ENCODE measurements at places on chromosomes 7 and 10. TPM values are rescaled to one million over a fixed set of nuclear protein-coding genes. Genes with fewer than 3 reads are reported as not detected.

The OR2A42 gene
- 0.08 TPM for total RNA-seq

DNA sequence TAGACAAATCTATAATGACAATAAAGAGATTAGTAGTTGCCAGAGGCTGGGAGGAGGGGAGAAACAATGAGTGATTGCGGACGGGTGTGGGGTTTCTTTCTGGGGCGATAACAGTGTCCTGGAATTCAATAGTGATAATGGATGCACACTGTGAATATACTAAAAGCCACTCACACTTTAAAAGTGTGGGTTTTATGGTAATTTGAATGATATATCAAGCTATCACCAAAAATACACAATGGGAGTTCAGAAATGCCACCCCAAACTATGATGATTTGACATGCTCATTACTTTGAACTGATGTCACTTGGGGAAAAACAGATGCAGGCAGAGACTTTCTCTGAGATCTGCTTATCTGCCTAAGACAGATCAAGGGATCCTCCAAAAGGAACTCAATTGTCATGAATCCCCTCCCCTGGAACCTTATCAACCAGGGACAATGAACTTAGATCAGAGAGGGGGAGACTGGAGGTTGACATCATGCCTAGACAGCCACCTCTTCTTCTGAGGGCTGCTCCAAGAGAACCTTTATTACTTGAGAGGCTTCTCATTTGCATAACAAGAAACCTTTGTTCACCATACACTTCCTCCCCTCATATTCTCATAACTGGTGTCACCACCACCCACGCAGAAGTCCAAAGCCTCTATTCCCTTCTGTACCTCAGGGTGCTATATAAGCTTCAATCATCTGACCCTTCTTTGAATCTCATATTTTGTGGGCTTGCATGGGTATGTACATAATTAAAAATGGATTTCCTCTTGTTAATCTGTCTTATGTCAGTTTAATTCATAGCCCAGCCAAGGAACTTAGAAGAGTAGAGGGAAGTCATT, 14.8 kb upstream of the ZC3HAV1 start:
- H3K4me1 ChIP-seq, result no peaks in the 10 kb centered on the region
- H3K36me3 ChIP-seq, result no peaks in the 10 kb centered on the region
- H3K27ac ChIP-seq, result no peak overlapping the region
- H3K4me3 ChIP-seq, result no peak overlapping the region
- peaks cover 64% of the 10 kb centered on the region for H3K27me3 ChIP-seq

The SPDYE8 gene
- not detected for total RNA-seq

The ZNF467 gene
- 4.4 TPM for total RNA-seq

The SRPK2 gene
- total RNA-seq, result 69.5 TPM

DNA sequence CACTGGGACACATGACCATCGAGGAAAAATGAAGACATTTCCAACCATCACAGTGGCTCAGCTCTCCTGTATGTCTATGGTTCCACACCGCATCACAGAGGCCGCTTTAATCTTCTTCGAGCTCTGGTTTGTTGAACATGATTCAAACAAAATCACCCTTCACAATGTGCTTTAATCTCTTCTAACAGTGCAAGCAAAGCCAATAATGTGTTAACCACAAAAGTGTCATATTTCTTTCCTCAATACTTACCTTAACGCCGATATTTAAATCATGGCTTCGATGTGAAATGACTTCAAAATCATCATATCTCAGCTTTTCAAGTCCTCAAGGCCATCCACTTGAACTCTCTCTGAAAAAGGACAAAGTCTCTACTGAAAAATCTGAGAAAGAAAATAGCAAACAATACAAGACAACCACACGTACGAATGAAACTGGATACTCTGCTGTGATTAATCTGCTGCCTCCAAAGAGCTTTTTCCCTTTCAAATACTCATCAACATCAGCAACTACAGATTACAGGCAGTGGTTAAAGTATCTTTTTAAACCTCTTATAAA, 23.0 kb upstream of the SVIL start:
- H3K27me3 ChIP-seq, result no peaks in the 10 kb centered on the region
- no peak for DNase-seq
- peaks cover 56% of the 10 kb centered on the region for H3K4me1 ChIP-seq
- no peak overlapping the region for H3K4me3 ChIP-seq
- H3K36me3 ChIP-seq, result peaks cover 50% of the 10 kb centered on the region

DNA sequence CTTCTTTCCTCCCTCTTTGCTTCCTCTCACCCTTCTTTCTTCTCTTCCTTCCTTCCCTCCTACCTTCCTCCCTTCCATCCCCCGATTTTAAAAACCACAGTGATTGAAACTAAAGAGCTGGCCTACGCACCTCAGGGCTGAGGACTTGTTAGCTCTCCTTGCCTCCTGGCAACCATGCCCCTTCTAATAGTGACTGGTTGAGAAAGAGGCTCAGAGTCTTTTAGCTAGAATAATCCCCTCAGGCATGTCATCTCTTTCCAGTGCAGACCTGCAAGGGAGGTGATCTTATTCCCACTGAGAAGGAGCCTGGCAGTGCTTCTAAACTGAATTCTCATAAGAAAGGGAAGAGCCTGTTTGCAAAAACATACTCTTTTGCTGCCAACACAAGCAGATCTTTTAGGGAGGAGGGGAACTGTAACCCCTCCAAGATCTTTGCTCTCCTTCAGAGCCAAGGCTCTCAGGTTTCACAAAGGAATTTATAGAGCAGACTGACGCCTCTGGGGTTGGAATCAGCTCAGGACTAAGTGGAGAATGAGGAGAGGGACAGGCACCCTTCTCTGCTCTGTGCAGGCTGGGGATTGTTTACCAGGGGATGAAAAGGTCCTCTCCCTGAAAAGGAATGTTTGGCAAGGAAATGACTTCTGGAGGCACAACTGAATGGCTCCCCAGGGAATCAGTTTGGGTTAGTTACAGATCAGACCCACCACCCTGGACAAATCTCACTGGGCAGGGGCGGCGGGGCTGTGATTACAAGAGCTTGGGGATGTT, 9.4 kb upstream of the ANKRD1 start:
- no peak for DNase-seq
- peak overlapping the region; percentile 97 for H3K27ac ChIP-seq
- H3K36me3 ChIP-seq, result no peaks in the 10 kb centered on the region
- peaks cover 49% of the 10 kb centered on the region for H3K4me1 ChIP-seq
- peak overlapping the region; percentile 57 for H3K4me3 ChIP-seq

- H3K36me3 ChIP-seq, result no peaks in the 10 kb centered on the region
- DNase-seq, result no peak
- H3K27me3 ChIP-seq, result no peaks in the 10 kb centered on the region
- H3K4me3 ChIP-seq, result no peak overlapping the region
These were observed 10.4 kb downstream of the UNC5B start for GRCh38 chr10:71222601-71223346.

GRCh38 chr7:28483112-28483511, 70.8 kb downstream of the CREB5 start:
- H3K27ac ChIP-seq, result no peak overlapping the region

GRCh38 chr7:91327346-91327745, 63.1 kb downstream of the FZD1 start:
- no peaks in the 10 kb centered on the region for H3K36me3 ChIP-seq
- peaks cover 6% of the 10 kb centered on the region for H3K27me3 ChIP-seq
- no peak overlapping the region for H3K27ac ChIP-seq
- H3K4me1 ChIP-seq, result no peaks in the 10 kb centered on the region
- no peak for DNase-seq

DNA sequence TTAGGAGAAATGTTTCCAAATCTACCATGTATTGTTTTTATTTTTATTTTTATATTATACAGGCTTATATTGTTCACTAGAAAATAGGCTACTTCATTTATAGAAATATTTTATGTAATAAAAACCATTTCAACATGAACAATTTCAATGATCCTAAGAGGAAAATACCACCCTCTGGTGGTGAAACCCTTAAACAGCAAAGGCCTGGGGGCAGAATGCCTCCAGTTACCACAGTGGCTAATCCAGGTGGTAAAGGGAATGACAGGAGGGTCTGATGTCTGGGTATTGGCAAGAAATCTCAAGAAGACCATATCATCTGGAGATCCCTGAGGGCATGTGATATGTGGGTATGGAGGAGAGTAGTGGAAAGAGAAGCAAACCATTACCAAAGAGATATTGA, 19.3 kb downstream of the MACC1 start:
- H3K27ac ChIP-seq, result no peak overlapping the region
- H3K4me1 ChIP-seq, result peaks cover 27% of the 10 kb centered on the region
- DNase-seq, result no peak
- H3K4me3 ChIP-seq, result no peak overlapping the region

- H3K4me1 ChIP-seq, result no peaks in the 10 kb centered on the region
- H3K27me3 ChIP-seq, result no peaks in the 10 kb centered on the region
- DNase-seq, result no peak
- H3K27ac ChIP-seq, result no peak overlapping the region
- H3K4me3 ChIP-seq, result no peak overlapping the region
These were observed 27.6 kb downstream of the ERLIN1 start for GRCh38 chr10:100158044-100158805.

DNA sequence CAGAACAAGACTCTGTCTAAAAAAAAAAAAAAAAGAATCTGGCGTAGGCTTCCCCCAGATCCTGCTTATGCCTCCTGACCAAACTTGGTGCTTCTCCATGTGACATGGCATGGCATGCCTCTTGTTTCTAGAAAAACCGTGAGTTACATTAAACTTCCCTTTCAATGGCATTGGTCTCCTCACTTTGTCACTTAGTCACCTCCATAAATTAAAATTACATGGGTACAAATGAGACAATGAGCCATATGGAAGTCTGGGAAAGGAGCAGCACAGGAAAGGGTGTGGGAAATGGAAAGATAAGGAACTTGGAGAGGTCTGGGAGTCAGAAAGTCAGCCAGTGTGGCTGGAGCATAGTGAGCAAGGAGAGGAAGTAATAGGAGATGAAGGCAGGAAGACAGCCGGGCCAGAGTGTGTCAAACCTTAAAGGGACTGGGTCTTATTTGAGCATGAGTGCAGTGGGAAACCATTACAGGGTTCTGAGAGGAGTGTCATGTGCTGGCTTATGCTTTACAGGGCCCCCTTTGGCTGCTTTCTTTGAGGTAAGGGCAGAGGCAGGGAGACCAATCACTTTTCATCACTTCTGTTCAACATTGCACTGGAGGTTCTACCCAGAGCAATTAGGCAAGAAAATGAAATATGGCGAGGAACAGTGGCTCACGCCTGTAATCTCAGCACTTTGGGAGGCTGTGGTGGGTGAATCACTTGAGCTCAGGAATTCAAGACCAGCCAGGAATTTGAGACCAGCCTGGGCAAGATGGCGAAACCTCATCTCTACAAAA, 21.3 kb upstream of the ZMIZ2 start:
- H3K27me3 ChIP-seq, result no peaks in the 10 kb centered on the region
- H3K27ac ChIP-seq, result peak overlapping the region; percentile 32
- H3K4me1 ChIP-seq, result peaks cover 7% of the 10 kb centered on the region
- no peak for DNase-seq
- no peak overlapping the region for H3K4me3 ChIP-seq
- H3K36me3 ChIP-seq, result no peaks in the 10 kb centered on the region

- H3K27ac ChIP-seq, result no peak overlapping the region
- no peak for DNase-seq
- H3K4me3 ChIP-seq, result no peak overlapping the region
- no peaks in the 10 kb centered on the region for H3K4me1 ChIP-seq
- H3K27me3 ChIP-seq, result no peaks in the 10 kb centered on the region
These were observed 52.4 kb downstream of the ARMH3 start for GRCh38 chr10:102003541-102003940.

DNA sequence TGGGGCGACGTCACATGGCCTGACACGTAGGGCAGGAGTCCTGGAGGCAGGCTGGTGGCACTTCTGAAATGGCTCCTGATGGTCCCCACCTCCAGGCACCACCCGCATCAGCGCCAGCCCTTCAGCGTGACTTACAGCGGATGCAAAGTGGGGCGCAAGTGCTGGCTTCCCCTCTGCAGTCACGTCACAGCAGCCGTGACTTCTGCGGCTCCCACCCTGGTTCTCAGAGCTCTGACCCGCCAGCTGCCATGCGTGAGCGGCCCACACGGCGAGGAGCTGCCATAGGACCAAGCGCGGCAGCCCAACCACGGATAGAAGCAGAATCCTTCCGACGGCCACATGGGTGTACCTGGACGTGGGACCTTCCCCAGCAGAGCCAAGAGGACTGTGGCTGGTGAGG, 159.0 kb downstream of the ELFN1 start:
- H3K4me1 ChIP-seq, result no peaks in the 10 kb centered on the region
- no peak for DNase-seq
- H3K27me3 ChIP-seq, result no peaks in the 10 kb centered on the region
- no peak overlapping the region for H3K4me3 ChIP-seq

GRCh38 chr7:29454464-29454863, 109.2 kb upstream of the PRR15 start:
- no peak overlapping the region for H3K4me3 ChIP-seq
- no peaks in the 10 kb centered on the region for H3K36me3 ChIP-seq
- H3K27ac ChIP-seq, result no peak overlapping the region
- peaks cover 17% of the 10 kb centered on the region for H3K4me1 ChIP-seq
- no peaks in the 10 kb centered on the region for H3K27me3 ChIP-seq
- no peak for DNase-seq

GRCh38 chr10:82925547-82925946, 1050.6 kb downstream of the NRG3 start:
- H3K4me3 ChIP-seq, result no peak overlapping the region
- H3K4me1 ChIP-seq, result no peaks in the 10 kb centered on the region
- no peaks in the 10 kb centered on the region for H3K36me3 ChIP-seq
- no peaks in the 10 kb centered on the region for H3K27me3 ChIP-seq
- DNase-seq, result no peak

GRCh38 chr10:87546971-87547413, 42.3 kb downstream of the MINPP1 start:
- no peak overlapping the region for H3K4me3 ChIP-seq
- H3K27ac ChIP-seq, result no peak overlapping the region
- peaks cover 33% of the 10 kb centered on the region for H3K4me1 ChIP-seq
- H3K27me3 ChIP-seq, result no peaks in the 10 kb centered on the region
- peaks cover 28% of the 10 kb centered on the region for H3K36me3 ChIP-seq

The DENND2A gene
- total RNA-seq, result 56.6 TPM

GRCh38 chr7:128918016-128918665, 7.6 kb upstream of the KCP start:
- no peaks in the 10 kb centered on the region for H3K36me3 ChIP-seq
- no peak for DNase-seq
- peaks cover 55% of the 10 kb centered on the region for H3K27me3 ChIP-seq
- no peak overlapping the region for H3K27ac ChIP-seq
- H3K4me3 ChIP-seq, result no peak overlapping the region
- H3K4me1 ChIP-seq, result peaks cover 1% of the 10 kb centered on the region

- no peaks in the 10 kb centered on the region for H3K4me1 ChIP-seq
- no peaks in the 10 kb centered on the region for H3K27me3 ChIP-seq
- DNase-seq, result peak; percentile 56
- no peak overlapping the region for H3K4me3 ChIP-seq
These were observed 275.4 kb downstream of the GLRX3 start for GRCh38 chr10:130411496-130412085.

DNA sequence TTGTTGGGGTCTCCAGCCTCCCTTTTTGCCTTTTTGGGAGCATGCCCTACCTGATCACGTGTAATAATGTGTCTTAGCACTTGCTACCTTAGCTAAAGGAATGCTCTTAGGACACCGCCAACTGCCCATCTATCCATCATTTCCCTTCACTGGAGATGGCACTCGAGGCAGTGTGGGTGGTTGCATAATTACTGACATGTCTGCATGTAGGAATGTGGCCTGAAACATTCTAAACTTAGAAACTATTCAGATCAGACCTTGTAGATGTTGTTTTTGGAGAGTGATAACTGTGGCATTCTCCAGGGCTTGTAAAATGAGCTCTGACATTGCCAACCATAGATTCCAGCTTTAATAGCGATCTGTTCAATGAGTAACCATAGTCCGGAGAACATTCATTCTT, 365.8 kb downstream of the BBS9 start:
- DNase-seq, result no peak
- H3K4me3 ChIP-seq, result peak overlapping the region; percentile 15
- H3K27ac ChIP-seq, result peak overlapping the region; percentile 68
- H3K27me3 ChIP-seq, result no peaks in the 10 kb centered on the region

The GNAT3 gene
- total RNA-seq, result not detected

All from osteocyte (in vitro differentiated cells).